ENCODE measurements at places on chromosomes 12 and 14.

DNA sequence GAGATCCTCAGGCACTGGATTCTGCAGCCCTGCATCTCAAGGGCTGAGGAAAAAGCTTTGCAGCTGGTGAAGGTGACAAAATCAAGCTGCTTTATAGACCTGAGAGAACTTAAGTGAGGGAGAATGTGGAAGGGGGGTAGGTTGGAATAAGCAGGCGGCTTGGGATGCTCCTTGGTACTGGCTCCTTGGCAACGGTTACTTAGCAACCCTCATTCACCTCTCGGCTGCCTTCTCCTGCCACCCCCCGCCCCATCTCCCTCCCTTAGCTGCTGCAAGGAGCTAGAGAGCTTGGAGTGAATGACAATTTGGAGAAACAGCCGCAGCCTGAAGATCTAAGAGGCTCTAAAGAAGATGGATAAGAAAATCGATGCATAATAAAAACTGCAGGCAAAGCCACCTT is 44.1 kb upstream of the CISTR start:
- DNase-seq: no peak

DNA sequence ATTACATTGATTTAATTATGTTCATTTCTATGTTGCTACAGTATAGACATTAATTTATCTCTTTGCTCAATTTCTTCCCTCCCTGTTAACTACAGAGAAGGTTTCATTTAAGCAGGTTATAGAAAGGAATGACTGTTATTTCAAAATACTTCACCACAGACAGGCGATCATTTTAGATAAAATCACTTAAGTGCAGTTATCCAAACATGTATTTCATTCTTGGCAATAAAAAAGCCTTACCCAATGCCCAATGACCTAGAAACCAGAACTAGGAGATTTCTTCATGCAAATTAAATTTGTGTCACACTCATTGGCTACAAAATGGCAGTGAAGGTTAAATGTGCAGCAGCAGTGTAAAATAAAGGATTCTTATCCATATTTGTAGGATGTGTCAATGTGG is 266.4 kb downstream of the KCNH5 start:
- no peak for DNase-seq

GRCh38 chr12:64087761-64088160 is 134.3 kb downstream of the KICS2 start:
- DNase-seq: no peak

GRCh38 chr12:49030714-49031572 is 12.4 kb upstream of the PRKAG1 start:
- DNase-seq: no peak

- DNase-seq: no peak
Measured at GRCh38 chr12:80412343-80412953, 31.6 kb upstream of the PTPRQ start.

DNA sequence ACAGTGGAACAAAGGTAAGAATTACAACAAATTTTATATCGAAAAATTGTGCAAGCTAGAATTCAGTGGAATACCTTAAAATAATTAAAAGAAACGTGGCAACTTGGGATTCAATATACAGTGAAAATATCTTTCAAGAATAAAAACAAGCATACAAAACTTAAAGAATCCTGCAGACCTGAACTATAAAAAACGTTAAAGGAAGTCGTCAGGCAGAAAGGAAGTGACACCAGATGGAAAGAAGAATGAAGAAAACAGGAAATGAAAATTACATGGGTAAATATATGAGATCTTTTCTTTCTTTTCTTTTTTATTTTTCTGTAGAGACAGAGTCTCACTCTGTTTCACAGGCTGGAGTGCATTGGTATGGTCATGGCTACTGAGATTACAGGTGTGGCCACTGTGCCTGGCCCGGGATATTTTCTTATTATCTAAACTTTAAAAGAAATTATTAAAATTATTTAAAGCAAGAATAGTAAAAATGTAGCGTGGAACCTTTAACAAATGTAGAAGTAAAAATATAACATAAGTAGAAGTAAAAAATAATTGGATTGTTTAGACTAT is 4.7 kb downstream of the MGP start:
- DNase-seq: no peak

DNA sequence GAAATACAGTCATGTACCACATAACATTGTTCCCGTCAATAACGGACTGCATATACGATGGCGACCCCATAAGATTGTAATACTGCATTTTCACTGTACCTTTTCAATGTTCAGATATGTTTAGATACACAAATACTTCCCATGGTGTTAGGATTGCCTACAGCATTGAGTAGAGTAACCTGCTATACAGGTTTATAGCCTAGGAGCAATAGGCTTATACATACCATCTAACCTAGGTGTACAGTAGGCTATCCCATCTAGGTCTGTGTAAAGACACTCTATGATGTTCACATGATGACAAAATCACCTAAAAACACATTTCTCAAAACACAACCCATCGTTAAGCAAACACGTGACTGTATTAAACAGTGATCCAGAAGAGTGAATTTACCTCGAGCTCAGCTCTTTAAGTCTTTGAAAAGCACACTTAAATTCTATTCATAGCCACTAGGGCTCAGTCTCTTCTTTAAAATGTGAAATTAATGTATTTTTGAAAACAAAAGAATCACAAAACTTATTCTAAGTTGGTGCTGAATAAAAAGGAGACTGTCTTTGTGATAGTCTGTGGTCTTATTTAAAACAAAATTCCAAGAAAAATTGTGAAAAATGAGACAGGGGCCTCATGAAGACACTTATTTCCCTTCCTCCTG is 239.1 kb upstream of the ARID2 start:
- no peak for DNase-seq

DNA sequence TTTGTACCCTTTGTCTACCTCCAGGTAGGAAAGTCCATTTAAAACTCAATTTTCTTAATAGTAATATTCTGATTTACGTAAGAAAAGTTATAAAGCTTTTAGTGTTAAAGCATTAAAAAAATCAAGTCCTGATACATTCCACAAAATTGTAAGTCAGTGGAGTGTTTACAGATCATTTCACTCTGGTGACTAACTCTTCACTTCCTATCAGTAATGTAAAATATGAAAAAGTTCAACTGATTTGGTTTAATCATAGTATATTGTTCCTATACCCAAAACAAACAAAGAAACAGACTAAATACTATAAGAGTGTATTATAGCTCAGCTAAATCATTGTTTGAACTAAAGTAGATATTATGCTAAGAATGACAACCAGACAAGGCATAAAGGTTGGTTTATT is 85.9 kb downstream of the VEZT start:
- DNase-seq: no peak

- no peak for DNase-seq
Measured at GRCh38 chr14:102074415-102074964, 12.4 kb downstream of the HSP90AA1 start.

DNA sequence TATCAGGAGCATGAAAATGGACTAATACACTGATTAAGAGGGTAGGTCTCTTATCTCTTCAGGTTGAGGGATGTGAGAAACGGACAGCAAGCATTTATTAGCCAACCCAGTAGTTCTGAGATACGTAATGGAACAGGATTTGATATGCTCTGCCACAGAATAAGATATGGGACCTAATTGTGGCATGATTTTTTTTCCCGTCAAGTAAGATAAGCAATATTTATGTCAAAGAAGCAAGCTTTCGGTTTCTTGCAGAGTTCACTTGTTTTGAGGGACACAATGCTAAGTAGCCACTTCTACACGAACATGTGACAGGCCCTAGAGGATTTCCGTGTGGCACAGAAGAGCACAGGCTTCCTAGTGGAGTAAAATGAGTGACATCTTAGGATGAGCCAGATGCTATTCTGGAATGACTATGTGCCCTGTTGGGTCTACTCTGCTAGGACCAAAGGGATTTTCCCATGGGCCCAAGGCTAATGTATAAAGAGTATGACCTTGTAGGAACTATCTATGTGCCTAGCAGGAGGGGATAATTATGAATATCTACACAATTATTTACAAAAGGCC is 57.9 kb downstream of the SLC38A1 start:
- no peak for DNase-seq

DNA sequence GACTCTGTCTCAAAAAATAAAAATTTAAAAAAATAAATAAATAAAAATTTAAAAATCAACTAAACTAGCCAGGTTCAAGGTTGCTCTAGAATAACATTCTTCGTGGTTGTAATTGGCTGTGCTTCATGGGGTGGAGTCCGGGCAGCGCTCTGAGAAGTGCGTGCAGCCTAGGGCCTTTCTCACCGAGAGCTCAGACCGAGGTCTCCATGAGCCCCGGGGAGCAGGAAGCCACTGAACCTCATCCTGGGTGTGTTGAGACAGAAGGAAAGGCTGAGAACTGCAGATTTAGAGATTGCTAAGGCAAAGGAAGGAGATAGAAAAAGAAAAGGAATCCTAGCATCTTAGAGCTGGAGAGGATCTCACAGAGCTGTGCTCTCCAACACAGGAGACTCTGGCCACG is 14.7 kb downstream of the P2RX4 start:
- DNase-seq: no peak

DNA sequence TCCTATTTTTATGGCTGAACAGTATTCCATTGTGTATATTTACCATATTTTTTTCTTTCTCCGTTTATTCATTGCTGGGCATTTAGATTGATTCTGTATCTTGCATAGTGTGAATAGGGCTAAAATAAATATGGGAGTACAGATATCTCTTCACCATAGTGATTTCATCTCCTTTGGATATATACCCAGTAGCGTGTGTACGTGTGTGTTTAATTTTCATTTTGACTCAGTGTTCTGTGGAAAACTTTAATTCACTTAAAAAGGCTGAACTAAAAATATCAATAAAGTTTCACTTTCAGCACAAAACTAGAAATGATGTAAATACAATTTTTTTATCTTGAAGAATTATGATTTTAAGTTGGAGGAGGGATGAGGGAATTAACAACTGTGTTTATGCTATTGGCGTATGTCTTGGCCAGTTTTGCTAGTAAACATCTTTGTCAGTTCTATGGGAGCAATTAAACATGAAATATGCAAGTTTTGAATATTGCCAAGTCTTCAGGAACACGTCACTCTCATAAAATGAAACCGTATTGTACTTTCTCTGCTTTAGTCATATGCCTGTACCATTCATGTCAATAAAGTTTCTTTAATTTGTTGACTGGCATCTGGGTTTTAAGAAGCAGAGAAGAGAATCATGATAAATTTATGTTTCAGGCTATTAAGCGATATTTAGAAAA is 99.8 kb downstream of the PTGER2 start:
- DNase-seq: no peak

DNA sequence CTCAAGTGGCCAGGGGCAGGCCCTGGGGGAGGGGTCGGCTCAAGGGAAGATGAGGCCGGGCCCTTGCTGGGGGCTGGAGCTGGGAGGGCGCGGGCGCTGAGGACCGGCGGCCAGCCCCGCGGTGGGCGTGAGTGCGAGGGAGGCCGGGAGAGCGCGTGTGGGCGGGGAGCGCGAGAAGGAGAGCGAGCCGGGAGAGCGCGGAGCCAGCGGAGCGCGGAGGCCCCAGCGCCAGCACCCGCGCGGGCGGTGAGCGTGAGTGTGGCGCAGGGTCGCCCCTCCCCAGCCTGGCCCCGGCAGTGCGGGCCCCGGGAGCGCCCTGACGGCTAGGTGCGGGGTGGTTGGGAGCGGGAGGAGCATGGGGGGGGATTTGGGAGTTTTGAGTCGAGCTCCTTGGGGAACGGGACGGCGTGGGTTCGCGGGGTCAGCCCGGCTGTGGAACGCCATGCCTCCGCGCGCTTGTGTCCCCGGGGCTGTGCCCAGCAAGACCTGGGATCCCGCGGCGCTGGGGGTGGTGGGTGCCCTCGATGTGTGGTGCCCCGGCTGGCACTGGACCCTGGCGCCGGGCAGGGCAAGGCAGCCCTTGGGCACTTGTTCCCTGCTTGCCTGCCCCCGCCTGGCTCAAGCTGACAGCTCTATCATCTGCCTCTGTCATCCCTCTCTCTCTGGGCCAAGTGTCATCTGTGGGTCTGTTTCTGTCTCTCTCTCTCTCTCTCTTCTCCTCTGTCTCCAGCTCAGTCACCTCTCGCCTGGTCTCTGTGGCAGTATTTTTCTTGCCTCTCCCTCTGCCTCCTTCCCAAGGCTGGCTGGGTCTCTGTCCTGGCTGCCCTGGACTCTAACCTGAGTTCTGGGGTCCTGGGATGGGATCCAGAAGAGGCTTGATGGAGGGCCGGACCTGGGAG is at the start of gene LBHD2:
Gene LBHD2 (plus strand): TSS at position 190 of the 899 bp plus-strand sequence. CDS start 1,803 bp downstream, outside the sequence.
- DNase-seq: no peak

DNA sequence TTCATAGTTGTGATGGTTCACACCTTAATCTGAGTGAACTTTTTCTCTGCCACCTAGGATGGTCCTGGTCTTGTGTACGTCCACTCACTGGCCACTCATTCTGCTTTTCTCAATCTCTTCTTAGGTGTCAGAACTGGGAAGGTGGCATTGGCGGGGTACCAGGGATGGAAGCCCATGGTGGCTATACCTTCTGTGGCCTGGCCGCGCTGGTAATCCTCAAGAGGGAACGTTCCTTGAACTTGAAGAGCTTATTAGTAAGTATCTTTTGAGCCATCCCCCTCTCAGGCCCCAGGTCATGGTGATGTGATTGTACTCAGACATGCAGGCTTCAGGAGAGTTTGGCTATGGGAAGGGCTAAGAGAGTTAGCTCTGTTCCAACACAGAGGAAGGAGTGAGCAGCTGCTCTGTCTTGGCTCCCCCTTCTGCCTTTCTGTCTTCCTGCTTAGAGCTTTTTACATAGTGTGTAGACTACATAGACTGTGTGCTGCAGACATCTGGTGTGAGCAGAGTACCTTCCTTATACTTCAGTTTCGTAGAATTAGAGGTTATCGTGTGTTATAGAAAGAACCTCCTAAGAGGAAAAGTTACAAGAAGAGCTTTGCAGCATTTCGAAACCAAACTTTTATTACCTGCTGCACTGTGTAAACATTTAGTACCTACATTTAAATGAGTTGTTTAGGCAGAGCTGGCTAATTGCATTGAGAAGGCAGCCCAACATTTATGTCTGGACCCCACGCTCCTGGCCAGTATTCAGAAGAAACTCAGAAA is 54.2 kb downstream of the FNTB start:
- DNase-seq: no peak

DNA sequence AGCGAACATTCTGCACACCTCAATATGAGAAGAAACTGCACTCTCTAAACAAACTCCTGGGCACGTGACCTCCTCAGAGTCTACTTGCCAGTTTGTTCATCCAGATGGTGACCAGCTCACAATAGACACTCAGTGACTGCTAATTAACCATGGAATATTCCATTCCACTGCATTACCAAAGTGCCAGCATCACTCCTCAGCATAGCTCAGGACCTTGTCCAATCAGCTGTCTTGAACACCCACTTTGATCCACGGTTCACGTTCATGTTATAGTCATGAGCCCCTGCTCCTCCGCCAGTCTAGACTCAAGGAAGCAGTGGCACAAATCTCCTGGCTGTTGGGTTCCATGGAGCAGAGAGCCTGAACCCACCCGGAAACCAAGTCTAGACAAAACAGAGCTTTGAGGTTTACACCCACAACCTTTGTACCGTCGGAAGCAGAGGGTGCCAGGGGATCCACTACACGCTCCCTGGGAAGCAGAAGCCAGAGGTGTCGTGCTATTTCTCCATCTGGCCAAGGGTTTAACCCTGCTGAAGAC is 285.3 kb downstream of the ZFP36L1 start:
- DNase-seq: no peak

- no peak for DNase-seq
Measured at GRCh38 chr14:48788771-48789170, 797.4 kb downstream of the RPS29 start.
